ENCODE measurements at places on chromosomes 7 and 10.

DNA sequence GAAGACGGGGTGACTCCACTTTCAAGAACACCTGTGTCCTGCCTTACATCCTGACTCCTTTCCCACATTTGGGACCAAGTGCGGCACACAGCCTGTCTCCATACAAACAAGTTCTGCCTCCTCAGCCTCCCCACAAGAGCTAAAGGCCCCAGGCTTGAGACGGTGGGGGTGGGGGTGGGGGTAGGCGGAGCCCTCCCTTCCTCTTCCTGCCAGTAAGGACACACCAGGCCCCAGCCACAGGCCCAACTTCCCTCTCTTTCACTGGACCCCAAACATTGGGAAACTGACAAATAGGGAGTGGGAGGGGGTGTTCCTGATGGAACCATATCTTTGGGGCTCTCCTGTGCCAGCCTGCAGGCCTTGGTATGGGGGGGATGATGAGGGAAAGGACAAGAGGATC is 4.6 kb downstream of the CDK5 start:
- no peak for DNase-seq

DNA sequence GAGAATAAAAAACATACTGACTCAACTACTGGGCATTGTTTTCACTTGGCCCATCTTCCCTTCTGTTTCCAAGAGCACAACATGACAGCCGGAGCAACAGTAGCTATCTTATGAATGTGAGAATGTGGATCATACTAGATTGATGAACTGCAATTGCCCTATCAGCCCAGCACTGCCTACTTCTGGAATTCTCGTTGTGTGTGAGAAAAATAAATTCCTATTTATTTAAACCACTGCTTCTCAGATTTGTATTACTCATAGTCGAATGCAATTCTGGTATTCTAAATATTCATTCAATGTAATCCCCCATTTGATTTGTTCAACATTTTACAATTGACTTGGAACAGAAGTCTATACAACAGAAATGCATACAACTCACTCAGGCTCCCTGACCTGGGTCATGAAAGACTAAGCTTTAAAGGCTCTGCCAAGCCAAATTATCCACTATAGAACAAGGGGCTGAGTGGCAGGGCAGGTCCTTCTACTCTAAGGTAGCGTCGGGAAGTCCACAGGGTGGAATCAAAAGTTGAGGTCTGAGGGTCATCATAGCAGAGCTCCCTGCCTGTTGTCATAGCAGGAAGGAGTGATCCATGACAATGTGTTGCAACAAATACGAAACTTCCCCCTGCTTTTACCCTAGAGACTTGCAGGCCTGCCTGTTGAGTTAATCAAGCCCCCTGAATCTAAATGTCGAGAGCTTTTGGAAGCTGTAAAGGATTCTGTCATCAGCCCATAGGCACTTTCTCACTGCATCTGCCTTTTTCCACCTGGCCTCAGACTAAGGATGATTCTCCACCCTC is 12.4 kb upstream of the JAZF1 start:
- DNase-seq = no peak

GRCh38 chr7:133723044-133723443 is 404.1 kb upstream of the LRGUK start:
- no peak for DNase-seq

DNA sequence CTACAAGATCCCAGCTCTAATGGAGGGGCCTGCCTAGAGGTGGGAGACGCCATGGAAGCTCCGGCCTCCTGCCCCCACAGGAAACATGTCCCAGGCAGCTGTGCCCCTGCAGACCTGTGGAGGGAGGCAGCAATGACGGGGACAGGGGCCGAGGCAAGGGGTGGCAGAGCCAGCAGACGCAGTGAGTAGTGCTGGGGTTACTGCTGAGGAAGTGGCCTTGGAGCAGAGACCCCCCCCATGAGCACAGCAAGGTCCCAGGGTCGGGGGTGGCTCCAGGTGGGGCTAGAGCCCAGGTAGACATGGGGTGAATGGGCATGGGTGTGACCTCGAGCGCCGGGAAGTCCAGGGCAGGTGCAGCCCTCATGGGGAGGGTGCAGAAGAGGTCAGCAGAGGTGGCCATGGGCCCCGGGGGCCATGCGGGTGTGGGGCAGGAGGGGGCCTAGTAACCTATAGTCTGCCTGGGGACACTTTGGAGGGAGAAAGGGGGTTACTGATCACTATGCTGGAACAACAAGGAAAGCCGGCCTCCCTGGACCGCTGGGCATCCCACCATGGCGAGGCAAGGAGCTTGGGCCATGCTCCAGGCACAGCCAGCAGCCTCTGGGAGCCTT is 45.5 kb downstream of the JAKMIP3 start:
- DNase-seq = no peak

DNA sequence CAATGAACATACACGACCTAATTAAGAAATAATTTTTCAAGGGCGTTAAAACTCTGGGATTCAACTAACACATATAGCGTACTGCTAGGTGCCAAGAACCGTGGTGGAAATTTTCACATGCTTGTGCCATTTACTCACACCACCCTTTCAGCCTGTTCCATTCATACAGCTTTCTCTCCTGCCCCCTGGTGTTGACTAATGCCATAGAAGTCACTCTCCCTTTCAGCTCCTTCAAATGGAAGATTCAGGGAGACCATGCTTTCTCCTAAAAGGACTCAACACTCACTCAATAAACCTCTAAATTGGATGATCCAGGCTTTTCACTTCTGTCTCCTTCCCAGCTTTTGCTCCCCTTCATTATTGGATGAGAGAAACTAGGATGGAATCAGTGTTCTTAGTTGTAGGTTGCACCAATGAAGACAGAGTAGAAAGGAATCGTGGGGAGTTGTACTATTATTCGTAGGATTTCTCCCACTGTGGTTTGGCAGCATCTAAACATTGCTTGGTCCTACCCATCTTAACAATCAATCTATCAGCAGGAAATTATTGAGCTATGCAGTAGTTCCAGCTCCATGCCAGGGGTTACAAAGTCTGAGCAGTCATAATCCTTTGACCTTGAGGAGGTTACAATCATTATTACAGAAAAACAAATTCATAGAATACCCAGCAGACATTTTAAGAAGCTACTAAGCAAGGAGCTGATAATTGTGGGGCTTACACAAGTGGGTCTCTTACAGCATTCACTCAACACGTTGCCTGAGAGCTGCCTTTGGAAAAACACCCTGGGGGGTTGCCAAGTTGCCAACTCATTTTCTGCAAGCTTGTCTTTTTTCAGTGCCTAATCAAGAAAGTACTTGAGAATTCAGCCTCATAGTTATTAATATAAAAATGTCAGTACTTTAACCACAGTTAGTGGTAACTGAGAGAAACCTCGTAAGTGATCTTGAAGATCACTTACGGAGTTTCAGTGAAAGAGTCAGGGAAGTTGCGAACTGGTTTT is 2.8 kb upstream of the PPP1R3C start:
- peak; percentile 88 for DNase-seq

DNA sequence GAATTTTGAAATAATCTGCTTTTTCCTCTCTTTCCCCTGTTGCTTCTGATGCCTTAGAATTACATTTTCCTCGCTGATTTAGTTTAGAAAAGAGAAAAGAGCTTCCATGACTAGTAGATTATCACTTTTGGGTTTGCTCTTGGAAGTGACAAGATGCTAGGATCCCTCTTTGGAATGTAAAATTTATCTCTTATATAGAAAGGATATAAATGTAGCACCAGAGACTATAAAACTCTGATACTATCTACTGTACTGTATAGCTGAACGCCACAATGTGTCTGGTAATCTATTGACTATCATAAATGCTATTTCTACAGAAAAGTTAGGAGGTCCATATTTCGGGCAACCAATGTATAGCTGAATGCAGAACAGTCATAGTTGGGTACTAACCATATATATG is 1.1 kb upstream of the HDAC9 start:
- no peak for DNase-seq

DNA sequence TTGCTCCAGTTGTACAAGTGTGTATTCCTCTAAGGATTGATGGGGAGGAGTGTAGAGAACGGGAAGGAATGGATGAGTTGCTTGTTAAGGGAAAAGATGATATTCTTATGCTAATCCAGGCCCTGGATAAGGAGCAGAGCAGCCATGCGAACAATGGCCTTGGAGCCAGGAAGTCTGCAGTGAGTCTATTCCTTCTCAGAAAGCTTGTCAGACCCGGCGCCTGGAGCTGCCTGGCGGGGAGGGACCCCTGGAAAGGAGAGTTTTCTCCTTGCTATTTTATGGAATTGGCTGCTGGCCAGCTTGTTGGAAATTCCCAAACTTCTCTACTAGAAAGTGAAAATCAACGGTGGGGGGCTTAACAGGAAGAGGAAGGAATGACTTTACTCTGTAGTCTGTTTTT is 89.1 kb downstream of the MMRN2 start:
- peak; percentile 80 for DNase-seq

Data from hepatocyte (in vitro differentiated cells).